Right hindlimb (tissue), 1 donor: ENCODE measurements at places on chromosomes 3 and 15.

- DNase-seq: no peak
Measured at GRCh38 chr3:113630956-113631542, 65.4 kb downstream of the USF3 start.

DNA sequence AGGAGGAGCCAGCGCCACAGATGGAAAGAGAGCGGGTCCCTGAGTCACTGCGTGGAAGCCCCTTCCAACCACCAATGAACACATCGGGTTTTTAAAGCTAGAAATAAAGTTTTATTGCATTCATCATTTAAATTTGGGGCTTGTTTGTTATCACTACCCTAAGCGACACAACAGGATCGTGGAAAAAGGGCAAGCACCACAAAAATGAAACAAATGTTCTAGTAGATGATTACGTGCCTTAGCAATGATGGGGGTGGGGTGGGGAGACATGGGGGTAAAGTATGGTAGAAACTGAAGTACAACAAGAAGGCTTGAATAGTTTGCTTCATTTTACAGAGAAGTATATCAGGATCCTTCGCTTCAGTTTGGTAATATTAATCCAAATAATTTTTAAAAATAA lies 221.6 kb upstream of the ATP10A start:
- DNase-seq: no peak

- no peak for DNase-seq
Measured at GRCh38 chr15:61171209-61171608, 57.9 kb downstream of the RORA start.

GRCh38 chr3:25652921-25653320 lies 11.8 kb downstream of the TOP2B start:
- no peak for DNase-seq

DNA sequence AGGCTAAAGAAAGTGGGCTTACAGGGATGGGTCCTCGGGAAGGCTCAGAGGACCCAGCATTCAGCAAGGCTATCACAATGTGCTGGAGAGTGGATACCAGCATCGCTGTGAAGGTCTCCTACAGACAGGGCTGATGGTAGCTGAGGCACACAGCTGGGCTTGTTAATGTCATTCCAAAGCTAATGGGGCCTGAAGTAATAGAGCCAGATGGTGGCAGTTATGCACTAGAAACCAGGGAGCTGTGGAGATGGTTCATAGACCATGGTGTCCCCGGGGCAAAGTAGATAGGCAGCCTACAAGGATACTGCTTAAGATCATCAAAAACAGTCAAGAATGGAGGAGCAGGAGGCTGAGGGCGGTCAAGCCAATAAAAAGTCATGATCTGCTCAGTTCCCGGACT lies 24.8 kb upstream of the BOC start:
- no peak for DNase-seq

- DNase-seq: no peak
Measured at GRCh38 chr3:13865581-13865980, 14.3 kb downstream of the WNT7A start.

GRCh38 chr3:73143401-73143800 lies 81.9 kb downstream of the EBLN2 start:
- DNase-seq: no peak

- DNase-seq: no peak
Measured at GRCh38 chr3:84077479-84077878, 881.3 kb upstream of the CADM2 start.

GRCh38 chr3:106227068-106227467 lies 358.3 kb upstream of the CBLB start:
- DNase-seq: no peak

- DNase-seq: no peak
Measured at GRCh38 chr15:91465696-91466095, 365.6 kb downstream of the SV2B start.

DNA sequence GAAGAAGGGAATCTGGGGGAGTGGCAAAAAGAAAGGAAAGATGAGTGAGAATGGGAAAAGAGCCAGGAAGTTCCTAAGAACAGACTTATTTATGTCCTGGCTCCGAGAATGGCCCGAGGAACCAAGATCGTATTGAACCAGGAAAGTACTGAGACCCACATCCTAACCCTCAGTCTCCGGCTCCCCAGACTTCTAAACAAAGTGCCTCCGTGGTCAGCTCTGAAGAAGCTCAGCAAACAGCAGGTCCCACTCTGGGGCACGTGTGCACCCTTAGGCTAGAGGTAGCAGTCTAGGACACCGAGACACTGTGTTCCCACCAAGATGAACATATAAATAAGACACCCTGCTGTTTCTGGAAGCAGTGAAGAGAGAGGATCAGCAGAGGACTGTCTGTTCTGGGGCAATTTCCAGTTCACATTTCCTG lies 307.4 kb downstream of the NTRK3 start:
- DNase-seq: no peak

DNA sequence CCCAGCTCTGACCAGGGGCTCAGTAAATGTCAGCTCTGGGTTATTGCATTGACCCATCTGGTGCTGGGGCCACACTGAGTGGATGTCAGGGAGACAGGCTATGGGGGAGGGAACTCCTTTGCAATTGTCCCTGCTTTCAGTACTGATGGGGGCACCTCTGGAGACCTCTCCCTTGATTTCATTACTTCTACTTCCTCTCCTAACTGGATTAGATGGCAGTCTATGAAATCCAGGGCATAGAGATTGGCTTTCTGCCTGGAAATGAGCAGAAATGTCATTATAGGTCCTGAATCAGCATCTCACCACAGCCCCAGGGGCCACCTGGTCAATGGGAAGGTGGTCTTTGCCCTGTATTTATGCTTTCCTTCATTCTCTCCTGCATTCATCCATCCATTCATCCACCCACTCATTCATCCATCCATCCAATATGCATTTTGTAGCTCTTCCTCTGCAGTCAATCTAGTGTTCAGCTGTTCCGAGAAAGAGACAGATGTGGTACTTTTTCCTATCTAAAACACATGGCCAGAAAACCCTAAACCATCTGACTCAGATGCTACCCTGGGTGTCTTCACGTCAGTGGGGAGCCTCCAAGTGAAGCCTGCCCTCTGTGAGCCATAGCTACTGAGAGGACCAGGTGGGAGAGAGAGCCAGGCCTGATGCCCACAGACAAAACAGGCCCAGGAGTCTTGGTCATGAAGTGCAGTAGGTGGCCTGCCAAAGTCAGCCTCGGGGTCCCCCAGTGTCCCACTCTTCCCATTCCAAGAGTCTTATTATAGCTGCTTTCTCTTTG lies 57.1 kb downstream of the CCDC33 start:
- no peak for DNase-seq

GRCh38 chr3:151276038-151276686 lies 2.2 kb downstream of the P2RY14 start:
- no peak for DNase-seq

GRCh38 chr15:88828791-88829190 lies 25.6 kb downstream of the ACAN start:
- DNase-seq: no peak

GRCh38 chr3:126672741-126673140 lies 17.8 kb upstream of the TXNRD3 start:
- DNase-seq: no peak

GRCh38 chr3:113269661-113270060 lies 58.3 kb downstream of the BOC start:
- peak; percentile 38 for DNase-seq

- no peak for DNase-seq
Measured at GRCh38 chr3:56753206-56753820, 48.4 kb downstream of the ARHGEF3 start.

GRCh38 chr3:98561727-98562521 lies 30.1 kb downstream of the GPR15 start:
- DNase-seq: no peak

DNA sequence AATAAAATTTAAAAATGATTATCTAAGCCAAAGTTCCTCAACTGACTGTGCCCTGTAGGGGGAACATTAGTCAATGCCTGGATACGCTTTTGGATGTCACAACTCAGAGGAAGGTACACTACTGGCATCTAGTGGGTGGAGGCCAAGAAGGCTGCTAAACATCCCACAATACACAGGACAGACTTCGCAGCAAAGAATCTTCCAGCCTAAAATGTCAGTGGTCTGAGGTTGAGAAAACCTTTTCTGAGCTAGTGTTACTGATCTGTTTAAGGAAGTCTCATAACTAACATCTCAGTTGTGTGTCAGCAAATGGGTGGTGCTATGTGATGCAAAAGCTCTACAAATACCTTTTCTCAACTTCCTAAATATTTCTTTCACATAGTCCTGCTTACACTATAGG lies 20.9 kb upstream of the LDHAL6B start:
- DNase-seq: no peak
